ENCODE measurements at places on chromosomes 16 and 17.

- no peak for DNase-seq
Measured at GRCh38 chr16:30655815-30656347, 2.4 kb upstream of the FBRS start.

GRCh38 chr17:31085563-31085962 is 9.2 kb upstream of the NF1 start:
- no peak for DNase-seq

DNA sequence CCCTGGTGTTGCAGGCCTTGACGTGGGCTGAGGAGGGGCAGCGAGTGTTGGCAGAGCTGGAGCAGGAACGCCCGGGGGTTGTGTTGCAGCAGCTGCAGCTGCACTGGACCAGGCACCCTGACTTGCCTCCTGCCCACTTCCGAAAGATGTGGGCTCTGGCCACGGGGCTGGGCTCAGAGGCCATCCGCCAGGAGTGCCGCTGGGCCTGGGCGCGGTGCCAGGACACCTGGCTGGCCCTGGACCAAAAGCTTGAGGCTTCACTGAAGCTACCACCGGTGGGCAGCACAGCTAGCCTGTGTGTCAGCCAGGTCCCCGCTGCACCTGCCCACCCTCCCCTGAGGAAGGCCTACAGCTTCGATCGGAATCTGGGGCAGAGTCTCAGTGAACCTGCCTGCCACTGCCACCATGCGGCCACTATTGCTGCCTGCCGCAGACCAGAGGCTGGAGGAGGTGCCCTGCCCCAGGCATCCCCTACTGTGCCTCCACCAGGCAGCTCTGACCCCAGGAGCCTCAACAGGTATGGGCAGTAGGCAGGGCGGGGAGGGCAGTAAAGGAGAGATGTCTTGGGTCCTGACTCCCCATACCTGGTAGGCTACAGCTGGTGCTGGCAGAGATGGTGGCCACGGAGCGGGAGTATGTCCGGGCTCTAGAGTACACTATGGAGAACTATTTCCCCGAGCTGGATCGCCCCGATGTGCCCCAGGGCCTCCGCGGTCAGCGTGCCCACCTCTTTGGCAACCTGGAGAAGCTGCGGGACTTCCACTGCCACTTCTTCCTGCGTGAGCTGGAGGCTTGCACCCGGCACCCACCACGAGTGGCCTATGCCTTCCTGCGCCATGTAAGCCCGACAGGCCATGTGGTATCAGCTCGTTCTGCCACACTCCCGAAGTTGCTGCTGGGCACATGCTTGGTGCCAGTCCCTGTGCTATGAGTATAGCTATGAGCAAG is 5.6 kb downstream of the PLEKHG4 start:
- DNase-seq: peak; percentile 97

DNA sequence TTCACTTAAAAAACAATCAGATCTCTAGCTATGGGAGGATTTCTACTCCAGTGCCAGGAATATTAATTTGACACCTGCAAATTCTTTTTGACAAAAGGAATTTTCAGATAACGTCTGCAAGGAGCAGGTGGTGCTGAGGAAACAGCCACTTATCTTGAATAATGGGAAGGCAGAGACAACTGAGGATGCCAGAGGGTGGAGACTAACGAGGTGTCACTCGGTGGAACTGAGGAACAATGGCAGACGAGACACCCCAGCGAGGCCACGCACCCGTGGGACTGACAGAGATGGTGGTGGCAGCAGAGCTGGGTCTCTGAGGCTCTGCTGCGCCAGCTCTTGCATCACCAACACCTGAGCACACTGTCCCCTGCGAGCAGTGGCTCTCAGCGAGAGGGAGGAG is 42.2 kb downstream of the VAC14 start:
- peak; percentile 13 for DNase-seq

- DNase-seq: no peak
Measured at GRCh38 chr16:11152677-11153331, 103.2 kb downstream of the SOCS1 start.

DNA sequence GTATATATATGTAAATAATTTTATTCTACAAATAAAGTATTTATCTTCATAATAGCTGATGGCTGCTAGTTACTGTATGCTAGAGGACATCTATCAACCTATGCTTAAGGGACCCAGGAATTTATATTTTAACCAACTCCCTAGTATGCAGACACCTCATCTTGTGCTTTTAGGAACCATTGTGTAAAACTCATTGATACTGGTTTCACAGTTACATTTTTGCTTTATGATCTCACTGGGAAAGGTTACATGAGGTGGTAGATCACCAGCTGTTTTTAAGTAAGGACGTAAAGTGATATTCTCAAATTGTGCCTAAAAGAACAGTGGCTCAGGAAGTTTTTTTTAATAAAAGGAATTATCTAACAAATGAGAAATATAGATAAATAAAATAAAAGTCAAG is 56.4 kb downstream of the VMP1 start:
- no peak for DNase-seq

DNA sequence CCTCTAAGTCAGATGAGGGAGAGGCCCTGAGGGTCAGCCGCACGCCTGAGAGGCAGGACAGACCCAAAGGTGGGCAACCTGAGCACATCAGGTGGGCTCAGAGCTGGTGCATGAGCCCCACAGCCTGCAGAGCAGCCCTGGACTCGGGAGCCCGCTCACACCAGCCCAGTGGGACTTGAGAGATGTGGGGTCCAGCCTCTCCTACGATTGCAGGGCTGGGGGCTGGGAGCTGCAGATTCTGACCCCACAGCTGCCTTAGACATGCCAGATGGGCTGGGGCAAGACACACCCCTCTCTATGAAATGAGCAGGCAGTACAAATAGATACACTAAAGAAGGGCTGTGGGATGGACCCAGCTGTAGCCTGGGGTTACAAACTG is 77.1 kb upstream of the RBL2 start:
- DNase-seq: no peak

DNA sequence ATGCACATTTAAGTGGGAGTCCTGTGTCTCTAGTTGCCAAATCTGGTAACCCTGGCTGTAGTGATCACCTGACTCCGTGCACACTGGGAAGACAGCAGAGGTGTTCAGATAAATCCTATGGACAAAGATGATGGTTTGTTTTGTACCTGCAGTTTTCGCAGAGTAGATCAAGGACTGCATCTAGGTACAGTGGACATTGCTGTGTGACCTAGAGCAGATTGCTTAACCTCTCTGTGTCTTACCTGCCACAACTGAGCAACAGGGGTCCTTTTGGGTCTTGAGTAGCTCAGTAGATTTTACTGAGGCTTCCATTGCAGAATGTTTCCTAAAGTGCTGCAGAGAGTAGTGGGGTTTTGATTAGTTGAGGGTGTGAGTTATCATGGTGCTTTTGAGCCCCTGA is 160.8 kb downstream of the SHISA9 start:
- no peak for DNase-seq

DNA sequence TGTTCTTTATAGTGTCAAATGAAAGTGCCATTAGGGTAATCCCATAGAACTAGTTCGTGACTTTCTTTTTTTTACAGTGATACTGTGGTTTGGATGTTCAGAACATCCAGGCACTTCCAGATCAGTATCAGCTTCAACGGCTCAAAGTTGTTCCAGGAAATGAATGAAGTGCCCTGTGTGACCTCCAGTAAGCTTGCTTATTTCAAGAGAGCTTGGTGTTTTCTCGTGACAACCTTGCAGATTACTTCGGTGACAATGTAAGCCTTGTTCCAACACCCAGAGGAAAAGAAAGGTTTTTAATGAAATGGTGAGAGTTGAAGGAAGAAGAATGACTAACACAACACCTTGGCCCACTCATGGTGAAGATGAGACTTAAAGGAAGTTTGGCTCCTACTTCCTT is 16.0 kb upstream of the KCNJ16 start:
- no peak for DNase-seq

- DNase-seq: peak; percentile 68
Measured at GRCh38 chr17:77471984-77472461, 331.3 kb downstream of the SEC14L1 start.

GRCh38 chr17:784143-784542 is 2.0 kb downstream of the MRM3 start:
- DNase-seq: no peak

DNA sequence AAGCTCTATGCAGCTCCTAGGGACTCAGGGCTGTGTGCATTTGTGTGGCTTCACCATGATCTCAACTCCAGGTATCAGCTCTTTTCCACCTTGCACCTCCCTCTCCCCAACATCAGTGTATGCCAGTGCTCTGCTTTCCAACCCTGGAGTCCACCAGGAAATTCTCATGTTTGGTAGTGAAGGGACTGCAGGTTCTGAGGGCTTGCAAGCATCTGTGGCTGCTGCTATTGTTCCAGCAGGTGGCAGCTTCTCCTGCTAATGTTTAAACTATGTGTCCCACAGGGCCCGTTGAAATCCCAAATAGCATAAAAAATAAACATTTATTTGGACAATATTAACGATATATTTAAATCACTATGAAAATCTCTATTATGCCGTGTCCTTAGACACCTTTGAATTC is 82.0 kb downstream of the RGS9 start:
- DNase-seq: no peak
